CD4-positive, alpha-beta T cell treated with Interleukin-6 at 100 ng/mL for 8 hours (primary cell): ENCODE measurements at places on chromosomes 5 and 9.

DNA sequence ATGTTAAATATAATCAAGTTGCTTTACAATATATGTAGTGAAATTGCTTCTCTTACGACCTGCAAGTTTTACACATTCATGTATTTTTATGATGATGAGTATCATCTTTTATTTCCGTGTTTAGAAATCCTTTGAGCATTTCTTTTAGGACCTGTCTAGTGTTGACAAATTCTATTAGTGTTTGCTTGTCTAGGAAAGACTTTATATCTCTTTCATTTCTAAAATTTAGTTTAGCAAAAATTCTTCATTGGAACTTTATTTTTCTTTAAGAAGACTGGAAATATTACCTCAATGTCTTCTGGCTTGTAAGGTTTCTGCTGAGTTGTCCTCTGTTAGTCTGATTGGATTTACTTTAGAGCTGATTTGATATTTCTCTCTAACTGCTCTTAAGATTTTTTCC, 920.9 kb upstream of the CTNND2 start:
- no peak for DNase-seq

DNA sequence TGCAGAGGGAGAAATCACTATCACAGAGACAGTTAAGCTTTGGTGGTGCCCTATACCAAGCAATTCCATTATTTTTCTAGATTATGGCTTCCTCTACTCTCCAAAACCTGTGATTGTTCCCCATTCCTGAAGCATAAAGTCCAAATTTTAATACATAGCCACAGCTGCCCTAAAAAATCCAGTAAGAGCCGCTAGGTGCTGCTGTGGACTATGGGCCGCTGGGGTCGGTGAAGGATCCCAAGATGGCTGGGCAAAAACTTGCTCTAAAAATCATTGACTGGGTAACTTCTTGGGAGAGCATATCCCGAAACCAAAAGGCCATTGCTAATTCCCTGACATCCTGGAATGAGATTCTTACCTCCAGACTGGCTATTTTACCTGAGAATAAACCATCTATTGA, 245.3 kb downstream of the NFIB start:
- DNase-seq, result no peak

GRCh38 chr9:127482662-127483061, 31.4 kb downstream of the LRSAM1 start:
- no peak for DNase-seq

DNA sequence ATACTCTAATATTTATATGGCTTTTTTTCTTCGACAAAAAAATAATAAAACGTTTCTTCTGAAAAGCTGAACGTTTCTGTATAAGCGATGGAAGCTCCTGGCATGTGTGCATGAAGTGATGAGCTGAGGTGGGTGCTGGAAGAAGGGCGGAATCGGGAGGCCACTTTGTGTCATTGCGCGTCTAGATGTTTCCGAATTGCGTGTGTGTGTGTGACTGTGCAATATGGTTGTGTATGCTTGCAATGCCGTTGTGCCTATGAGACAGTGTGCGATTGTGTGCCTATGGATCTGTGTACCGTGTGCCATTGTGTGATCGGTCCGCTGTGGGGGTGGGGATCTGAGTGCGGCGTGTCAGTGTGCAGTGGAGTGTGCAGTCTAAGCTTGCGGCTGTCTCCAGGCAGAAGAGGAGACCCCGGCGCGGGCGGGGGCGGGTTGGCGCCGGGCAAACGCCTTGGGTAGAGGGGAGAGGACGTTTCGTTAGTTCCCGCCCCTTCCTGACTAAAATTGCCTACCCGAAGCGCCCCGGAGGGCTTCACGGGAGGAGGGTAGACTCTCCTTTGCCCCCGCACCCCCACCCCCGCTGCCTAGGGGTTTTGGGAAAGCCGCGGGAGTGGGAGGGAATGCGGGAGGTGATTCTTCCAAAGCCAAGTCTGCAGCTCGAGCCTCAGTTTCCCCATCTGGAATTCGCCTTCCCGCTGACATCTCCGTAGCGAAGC, 24.2 kb downstream of the PCDHGC5 start:
- DNase-seq, result peak; percentile 12

- no peak for DNase-seq
Measured at GRCh38 chr5:101580591-101580990, 677.5 kb upstream of the ST8SIA4 start.

- no peak for DNase-seq
Measured at GRCh38 chr5:8316608-8317280, 447.8 kb downstream of the MTRR start.

GRCh38 chr5:85533341-85534047, 1084.2 kb upstream of the COX7C start:
- no peak for DNase-seq

DNA sequence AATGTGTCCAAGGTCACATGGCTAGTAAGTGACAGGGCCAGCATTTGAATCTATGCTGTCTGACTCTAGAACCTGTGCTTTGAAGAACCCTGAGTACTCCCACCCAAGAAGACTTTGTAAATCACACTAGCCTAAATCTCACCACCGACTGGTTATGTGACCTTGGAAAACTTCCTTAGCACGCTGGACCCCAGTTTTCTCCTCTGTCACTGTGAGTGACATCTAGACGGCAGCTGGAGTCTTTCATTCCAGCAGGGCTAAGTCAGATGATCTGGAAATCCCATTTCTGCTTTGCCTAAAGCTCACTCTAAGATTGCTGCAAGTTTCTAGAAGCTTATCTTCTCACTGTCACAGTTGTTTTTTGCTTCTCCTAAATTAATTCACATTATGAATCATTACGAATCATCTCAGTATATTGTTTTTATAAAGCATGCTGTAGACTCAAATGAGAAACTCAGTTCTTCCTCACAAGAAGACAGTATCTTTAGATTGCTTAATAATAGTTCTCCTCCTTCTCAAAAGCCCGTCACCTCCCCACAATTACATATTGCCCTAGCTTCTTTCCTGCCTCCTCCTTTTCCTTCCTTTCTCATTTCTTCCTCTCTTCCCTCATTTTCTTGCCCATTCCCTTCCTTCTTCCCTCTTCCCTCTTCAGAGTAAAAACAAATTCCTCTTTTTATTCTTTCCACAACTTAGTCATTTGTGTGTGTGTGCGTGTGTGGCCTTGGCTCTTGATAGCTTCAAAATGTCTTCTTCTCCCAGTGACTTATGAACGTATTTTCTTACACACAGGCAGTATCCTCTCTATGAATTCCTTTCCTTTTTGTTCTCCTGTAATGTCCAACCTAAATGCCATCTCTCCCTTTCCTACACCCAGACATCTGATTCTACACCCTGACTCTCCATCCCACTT, 16.8 kb downstream of the ALDOB start:
- DNase-seq, result no peak

- no peak for DNase-seq
Measured at GRCh38 chr9:127136081-127136879, 13.8 kb upstream of the ANGPTL2 start.

DNA sequence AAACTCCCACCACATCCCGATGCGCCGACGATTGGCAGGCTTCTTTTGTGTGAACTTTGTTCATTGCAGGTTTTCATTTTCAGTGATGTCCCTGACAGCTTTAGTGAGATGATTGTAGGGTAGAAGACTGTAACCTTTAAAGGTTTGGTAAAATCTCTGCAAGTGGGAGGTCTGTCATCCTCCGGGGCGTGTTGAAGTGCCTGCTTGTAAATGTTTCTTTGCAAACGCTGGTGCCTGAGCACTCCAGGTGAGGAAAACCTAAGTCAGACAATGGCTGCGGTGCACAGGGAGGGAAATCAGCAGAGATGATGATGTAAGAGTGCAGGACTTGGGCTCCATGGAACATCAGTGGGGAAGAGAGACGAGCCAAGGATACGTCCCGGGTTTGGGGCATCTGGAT, 228.1 kb downstream of the DRD1 start:
- DNase-seq, result no peak

- peak; percentile 15 for DNase-seq
Measured at GRCh38 chr9:23826120-23826629, at the start of gene ELAVL2. ELAVL2 (minus strand) TSS chr9:23826240; CDS start chr9:23762234, 64,006 bp downstream.

DNA sequence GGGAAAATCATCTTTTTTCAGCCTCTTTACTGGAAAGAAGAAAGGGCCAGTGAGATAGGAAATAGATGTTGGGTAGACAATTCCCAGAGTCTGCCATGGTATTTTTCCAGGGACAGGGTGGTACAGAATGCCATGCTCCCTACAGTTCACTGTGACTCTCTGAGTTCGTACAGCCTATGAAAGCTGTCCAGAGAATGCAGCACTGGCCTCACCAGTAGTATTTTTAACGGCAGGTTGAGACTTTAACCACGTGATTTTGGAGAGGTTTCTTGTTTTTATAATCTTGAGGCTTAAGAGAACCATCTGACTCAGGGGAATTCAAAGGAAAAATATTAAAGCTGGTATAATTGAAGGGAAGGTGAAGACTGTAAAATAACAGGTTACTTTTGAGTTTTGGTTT, 10.1 kb upstream of the ZNF474 start:
- no peak for DNase-seq

DNA sequence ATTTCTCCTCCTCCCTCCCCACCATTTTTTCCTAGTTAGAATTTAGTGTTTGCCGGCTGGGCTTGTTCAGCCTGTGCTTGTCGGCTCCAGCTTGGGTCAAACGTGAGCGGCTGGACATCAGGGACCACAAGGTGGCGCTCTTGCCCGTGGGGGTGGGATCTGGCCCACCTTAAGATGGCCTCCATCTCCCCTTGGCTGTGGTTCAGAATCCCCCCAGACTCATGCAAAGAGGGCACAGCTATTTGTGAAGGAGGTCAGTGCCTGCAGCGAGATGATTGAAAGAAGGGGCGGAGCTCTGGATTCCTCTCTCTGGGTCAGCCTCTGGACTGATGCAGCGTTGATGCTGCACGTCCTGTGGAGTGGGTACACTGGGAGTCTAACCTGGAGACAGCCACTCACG, 283.3 kb upstream of the TUT7 start:
- DNase-seq, result no peak
